ENCODE measurements at places on chromosomes 2 and 18.

DNA sequence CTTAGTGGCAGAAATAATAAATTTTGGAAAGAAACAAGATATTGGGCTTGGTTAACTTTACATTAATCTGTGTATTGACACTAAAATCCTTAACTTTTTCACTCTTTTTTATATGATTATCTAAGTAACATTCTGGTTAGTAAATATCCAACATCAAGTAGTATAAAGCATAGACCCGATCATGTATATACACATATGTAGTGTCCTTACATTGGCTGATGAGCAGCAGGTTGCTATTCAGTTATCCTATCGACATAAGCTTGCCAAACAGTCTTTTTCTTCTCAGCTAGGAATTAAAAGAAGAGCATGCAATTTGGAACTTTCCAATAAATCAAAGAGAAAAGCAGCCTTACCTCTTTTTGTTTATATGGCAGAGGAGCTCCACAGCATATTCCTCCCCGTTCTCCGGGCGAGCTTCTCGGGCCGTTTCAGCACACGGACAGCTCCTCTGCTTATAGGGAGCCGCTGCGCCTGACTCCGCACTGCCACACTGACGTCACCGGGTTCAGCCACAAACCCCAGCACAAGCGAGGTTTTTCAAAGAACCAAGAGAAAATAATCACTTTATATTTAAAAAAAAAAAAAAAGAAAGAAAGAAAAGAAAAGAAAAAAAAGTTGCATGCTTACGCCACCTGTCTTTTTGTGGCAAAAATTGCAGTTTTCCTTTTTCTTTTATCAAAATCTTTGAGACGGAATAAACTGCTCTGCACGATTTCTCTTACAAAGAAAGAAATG is at the start of gene SCG2:
Gene SCG2, minus strand, starts transcription at position 430 of the 735 bp plus-strand sequence. CDS start 3,079 bp downstream, outside the sequence.
- peak; percentile 23 for DNase-seq

- no peak for DNase-seq
Observed at GRCh38 chr18:4704781-4705180, 249.7 kb upstream of the DLGAP1 start.

GRCh38 chr2:23432531-23432930 is 47.6 kb downstream of the KLHL29 start:
- no peak for DNase-seq

DNA sequence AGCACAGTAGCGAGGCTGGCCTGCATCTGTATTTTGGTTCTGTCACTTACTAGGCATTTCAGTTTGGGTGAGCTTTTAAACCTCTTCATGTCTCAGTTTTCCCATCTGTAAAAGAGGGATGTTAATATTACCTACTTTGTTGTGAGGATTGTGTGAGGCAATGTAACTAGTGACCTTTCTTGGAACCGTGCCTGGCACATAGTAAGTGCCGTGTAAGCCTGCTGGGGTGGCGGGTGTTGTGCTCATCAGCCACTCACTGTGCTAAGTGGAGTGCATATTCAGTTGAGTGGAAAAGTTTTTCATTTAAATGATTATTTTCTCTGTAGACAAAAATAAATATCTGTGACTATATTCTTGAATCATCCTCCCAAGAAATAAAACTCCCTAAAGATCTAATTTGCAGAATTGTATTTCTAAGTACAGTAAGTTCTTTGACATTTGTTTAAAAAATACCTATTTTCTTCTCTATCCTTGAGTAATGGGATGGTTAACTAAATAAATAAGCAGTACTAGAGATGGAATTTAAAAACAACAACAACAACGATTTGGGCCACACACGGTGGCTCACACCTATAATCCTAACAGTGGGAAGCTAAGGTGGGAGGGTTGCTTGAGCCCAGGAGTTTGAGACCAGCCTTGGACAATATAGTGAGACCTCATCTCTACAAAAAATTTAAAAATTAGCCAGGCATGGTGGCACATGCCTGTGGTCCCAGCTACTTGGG is 56.7 kb downstream of the MALT1 start:
- no peak for DNase-seq

DNA sequence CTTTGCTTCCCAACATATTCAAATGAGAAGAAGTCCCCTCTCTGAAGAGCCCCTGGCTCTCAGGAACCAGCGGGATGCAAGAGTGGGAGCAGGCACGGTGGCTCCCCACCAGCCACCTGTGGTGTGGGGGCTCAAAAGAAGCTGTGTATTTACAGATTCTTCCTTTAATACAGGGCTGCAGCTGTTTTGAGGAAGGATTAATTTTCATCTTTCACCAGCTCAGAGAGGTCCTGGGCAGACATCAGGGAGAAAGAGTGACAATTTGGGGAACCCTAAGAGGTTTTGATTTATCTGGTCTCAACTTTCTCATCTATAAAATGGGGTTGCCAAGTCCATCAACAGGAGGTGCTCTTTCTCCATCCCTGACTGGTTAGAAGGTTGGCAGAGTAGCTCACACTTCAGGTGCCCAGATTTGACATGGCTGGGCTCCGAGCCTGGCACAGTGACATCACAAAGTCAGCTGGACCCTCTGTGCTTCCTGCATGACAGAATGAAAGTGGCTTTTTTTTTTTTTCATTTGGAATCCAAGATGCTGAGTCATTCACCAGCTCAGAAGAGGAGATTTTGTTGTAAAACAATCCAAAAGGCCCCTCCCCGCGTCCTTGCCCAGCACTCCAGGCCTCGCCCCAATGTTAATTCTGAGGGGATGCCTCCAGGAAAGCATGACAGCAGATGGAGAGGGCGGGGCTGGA is 15.5 kb upstream of the SIX2 start:
- no peak for DNase-seq

- no peak for DNase-seq
Observed at GRCh38 chr2:17951563-17951962, 73.1 kb downstream of the KCNS3 start.

- no peak for DNase-seq
Observed at GRCh38 chr2:199118673-199119112, 339.0 kb downstream of the SATB2 start.

DNA sequence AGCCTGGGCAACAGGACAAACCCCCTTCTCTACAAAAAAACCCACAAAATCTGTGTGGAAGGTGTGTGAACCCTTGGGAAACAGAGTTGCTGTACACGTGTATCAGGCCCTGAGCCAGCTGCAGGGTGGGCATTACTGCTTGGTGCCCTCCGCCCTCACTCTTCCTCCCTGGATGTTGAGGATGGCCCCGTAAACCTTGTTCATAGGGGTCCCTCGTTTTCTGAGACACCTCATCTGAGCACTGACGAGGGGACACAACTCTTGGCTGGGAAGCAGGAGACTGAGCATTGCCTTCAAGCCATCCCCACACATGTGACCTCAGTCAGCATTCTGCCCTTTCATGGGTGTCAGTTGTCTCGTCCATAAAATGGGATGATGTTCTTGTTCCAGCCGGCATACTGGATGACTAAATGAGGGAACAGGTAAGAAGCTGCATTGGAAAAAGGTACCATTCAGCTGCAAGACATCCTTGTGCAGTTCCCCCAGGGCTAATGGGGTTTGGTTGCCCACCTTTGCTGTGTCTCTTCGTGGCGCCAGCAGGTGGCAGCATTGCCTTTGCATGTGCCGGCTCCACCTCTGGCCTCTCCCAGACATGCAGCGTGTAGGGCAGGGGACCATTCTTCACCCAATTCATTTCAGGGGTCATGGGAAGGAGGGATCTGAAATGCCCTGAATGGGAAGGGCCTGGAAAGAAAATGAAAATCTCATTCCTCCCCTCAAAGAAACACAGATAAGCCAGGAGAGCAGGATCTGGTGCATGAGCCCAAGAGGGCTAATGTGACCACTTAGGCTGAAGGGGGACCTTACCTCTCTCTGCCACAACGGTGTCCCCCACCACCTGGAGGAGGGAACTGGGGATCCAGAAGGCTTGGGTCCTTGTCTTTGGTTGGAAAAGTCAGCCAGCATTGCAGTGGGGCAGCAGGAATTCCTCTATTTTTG is 36.4 kb upstream of the HAAO start:
- DNase-seq, result peak; percentile 68

DNA sequence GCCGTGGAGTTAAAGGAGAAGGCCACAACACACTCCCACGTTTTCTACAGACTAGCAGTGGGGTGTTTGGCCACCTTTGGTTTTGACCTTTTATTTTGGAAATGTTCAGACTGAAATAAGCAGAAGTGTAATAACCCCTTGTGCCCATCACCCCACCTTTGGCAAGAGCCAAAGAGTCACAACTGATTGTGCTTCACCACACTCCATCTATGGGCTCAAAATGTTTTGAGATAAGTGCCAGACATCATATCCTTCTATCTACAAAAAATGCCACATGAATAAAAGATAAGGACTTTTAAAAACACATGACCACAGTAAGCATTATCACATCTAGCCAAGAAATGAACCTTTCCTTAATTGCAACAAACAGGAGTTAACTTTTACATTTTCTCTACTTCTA is 9.9 kb upstream of the GPR35 start:
- DNase-seq, result no peak

GRCh38 chr2:120988700-120989511 is 253.2 kb downstream of the GLI2 start:
- DNase-seq, result no peak

DNA sequence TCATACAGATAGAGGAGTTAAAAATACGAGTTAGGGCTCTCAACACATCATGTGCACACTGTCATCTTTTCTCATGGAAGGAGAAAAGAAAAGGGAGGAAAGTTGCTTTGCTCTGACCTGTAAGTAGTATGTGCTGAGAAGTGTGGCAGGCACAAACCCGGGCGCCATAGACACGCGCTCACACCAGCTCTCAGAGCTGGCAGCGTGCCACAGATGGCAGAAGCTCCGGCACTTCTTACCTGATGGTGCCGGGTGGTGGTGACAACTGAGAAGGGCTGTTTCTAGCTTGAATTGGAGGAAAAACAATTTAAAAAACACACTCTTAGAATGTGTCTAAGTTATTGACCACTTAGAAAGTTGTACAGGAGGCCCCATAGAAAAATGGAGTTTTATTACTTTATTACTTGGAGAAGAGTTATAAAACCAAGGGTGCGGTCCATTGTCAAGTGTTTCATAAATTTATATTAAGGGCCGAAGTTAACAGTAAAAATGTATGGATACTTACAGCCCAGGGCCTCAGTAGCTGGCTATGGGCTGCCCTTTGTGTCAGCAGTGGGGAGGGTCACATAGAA is 92.2 kb downstream of the DPP4 start:
- no peak for DNase-seq

DNA sequence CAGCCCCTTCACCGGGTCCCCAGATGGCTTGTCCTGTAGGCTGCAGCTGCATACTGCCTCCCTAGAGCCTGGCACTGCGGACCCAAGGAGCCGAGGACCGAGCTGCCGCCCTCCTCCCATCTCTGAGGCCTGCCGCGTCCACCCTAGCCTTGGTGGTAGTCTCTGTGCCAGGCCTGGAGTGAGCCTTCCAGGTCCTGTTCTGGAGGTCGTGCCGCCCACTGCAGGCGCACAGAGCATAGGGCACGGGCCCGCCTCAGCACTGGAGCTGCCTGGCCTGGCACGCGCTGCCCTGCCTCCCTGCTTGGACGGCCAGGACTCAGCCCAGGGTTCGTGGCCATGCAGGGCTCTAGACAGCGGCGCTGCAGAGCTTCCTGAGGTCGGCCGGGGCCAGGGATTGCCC is 239.5 kb downstream of the DCDC2C start:
- no peak for DNase-seq

DNA sequence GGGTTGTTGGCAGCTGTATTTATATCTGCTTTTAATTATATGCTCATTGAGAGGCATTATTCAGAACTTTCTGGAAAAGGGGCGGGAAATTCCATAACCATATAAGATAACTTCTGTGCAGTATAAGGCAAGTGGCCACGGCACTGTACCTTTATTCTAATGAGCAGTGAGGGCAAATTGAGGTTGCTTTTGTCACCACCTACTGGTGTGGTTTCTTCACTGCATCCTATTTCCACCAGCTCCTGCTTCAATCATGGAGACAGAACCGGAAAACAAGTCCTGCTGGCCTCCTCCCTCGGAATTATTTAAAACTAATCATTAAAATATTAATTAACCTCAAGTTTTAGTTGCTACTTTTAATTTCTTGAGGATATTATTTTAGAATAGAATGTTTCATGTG is 759.4 kb downstream of the CBLN2 start:
- DNase-seq, result no peak

DNA sequence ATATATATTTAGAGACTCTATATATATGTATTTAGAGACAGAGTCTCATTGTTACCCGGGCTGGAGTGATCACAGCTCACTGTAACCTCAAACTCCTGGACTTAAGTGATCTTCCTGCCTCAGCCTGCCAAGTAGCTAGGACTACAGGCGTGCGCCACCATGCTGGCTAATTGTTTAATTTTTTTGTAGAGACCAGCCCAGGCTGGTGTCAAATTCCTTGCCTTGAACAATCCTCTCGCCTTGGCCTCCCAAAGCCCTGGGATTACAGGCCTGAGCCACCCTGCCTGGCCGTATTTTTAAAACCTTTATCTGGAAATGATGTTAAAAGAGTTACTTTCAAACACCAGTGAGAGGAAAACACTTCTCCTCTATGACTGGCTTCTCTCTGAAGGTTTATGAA is 30.9 kb upstream of the PGAP1 start:
- no peak for DNase-seq

GRCh38 chr2:138275881-138276280 is 225.7 kb upstream of the SPOPL start:
- no peak for DNase-seq

DNA sequence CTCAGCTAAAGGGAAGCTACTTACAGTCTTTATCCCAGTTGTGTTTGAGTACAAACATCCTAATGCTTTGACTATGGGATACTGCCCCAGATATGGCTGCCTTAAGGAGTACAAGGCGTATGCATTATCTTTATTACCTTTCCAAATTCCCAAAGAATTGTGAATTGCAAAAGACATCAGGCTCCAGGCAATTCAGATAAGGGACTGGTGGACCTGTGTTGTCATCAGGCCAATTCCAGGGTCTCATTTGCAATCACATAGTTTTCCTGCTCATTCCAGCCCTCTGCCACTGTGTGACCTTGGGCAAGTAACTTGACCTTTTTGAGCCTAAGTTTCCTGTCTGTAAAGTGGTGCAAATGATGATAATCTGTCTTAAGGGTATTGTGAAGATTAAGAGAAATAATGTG is 137.5 kb downstream of the FMNL2 start:
- DNase-seq, result no peak

- peak; percentile 48 for DNase-seq
Observed at GRCh38 chr2:113324684-113325160, 46.0 kb upstream of the PAX8 start.

DNA sequence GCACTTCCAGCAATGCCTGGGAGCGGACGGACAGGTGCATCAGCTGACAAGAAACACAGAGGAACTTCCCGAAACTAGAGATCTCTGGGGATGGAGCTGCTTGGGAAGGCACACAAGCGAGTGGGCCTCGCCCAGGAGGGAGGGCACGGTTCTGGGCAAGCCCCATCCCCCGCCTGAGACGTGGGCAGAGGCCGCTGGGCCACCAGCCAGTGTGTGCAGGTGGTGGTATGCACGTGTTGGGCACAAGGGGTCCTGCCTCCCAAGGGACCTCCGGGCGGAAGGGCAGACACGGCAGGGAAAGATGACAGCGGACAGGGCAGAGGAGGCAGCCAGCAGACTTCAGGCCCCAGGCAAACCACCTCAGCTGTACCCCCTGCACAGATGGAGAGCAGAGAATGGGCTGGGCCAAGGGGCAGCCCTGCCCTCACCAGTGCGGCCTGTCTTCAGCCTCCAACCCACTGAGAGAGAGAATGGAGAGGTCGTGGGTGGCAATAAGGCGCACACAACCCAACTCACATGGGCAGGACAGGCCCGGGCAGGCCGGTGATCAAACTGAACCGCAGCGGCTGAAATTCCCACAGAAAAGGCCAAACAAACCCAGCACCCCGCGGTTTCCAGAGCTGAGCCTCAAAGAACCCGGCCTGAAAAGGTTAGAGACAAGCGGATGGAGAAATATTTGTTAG is 51.2 kb downstream of the HDAC4 start:
- no peak for DNase-seq

GRCh38 chr2:226707499-226707898 is 92.1 kb downstream of the IRS1 start:
- DNase-seq, result no peak

Measured in activated CD8-positive, alpha-beta memory T cell treated with anti-CD3 and anti-CD28 coated beads, Interleukin-2, amount 50 U/mL, for 4 hours (primary cell).